Panc1 (cell line): ENCODE measurements at places on chromosomes 6 and 20.
A peak's percentile ranks its signal among the peaks of the same experiment; 100 is the strongest.

- DNase-seq: no peak
These were observed 62.1 kb upstream of the PHACTR1 start for GRCh38 chr6:12654514-12654913.

DNA sequence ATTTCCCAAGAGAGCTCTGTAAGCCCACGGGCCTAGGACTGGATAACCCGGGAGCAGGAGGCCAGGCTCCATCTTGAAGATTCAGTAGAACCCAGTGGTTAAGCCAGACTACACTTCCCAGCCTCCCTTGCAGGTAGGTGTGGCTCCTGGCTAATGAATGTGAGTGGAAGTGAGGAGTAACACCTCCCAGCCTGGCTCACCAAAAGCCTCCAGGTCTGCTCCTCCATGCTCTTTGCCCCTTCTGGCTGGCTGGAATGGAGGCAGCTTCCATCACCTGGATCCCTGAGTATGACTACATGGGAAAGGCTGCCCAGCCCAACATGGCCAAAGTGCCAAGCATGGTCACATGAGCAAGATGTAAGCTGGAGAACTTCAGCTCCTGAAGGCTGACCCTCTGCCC, 9.7 kb downstream of the LRRN4 start:
- no peak for DNase-seq

GRCh38 chr20:54661880-54662465, 186.6 kb downstream of the DOK5 start:
- no peak for DNase-seq

- no peak for DNase-seq
These were observed 85.5 kb upstream of the ZNF217 start for GRCh38 chr20:53678990-53679596.

- no peak for DNase-seq
These were observed 154.0 kb downstream of the KIF16B start for GRCh38 chr20:16419138-16419715.

DNA sequence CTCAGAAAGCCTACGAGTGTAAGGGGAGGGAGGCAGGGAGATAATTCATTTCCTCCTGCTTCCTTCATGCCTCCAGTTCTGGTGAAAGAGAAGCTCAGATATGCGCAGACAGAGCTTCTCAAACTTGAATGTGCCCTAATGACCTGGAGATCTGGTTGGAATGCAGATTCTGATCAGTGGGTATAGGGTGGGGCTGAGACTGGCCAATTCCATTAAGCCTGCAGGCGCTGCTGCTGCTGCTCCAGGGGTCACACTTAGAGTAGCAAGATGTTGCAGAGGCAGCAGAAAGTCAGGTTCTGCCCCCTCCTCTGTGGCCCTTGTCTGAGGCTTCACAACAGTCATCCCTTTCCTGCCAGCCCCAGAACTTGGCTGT, 161.0 kb downstream of the DHX35 start:
- DNase-seq: no peak

GRCh38 chr6:106731144-106731842, 101.9 kb downstream of the QRSL1 start:
- no peak for DNase-seq

- no peak for DNase-seq
These were observed 42.2 kb upstream of the UST start for GRCh38 chr6:148704400-148705246.

- DNase-seq: no peak
These were observed 34.7 kb downstream of the MTRES1 start for GRCh38 chr6:107062691-107063090.

DNA sequence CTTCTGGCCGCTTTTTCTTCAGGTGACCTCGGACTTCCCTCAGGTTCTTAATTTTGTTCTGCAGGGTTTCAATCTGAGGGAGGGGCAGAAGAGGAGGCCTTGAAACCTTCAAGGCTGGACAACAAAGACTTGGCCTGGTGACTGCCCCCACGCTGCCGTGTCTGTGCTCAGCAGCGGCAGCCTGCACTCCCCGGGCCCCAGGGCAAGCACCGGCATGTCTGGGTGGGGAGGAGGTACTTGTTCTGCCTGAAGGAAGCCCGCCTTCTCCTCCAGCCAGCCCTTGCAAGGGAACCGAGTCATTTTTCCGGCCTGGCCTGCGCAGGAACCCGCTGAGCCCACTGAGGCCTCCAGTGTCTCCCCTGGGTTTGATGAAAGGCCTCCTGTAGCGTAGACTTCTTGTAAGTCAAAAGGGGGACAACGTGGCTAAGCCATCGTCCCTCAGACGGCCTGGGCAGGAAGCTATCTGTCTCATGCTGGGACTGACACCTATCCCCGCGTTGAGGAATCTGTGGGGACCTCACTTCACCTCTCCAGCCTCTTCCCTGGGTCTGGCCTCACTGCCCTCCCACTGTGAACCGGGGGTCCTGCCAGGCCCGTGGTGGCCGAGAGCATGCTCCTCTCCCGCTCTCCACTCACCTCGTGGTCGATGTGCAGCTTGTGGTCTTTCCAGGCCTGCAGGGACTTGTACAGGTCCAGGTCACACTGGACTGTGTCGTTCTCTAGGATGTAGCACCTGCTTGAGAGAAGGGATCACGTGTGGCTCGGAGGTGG, 119.9 kb downstream of the SULF2 start:
- no peak for DNase-seq

DNA sequence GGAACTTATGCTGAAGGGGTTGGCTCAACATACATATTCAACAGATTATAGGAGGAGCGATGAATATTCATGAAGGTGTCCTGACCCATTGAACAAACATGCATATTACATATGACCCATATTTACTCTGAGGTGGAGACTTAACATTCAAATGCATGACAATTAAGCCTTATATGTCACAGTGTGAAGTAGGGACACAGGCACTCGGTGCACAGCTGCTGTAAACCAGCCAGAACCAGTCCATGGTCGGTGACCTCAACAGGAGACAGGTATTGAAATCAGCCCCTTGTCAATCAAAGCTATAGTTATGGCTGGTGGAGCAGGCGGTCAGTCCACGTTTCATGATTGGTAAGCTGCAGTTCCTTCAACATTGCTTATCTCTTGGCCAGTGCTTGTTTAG, 347.3 kb downstream of the THBS2 start:
- no peak for DNase-seq

DNA sequence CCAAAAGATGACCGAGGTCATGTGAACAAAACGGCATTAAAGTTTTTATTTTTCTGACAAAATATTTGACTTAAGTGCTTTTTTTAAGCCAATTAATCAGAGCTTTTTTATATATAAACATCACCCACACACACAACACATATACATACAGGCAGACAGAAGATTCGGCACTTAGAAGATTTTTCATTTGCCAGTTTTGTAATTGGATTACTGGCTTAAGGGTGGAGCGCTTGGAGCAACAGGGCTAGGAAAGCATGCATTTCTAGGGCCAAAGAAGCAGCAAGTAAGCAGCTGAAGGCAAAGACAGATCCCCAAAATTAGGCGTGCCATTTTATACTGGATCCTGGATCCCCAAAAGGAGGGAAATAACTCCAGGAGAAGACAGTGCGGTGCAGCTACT, 30.3 kb downstream of the SAMD5 start:
- DNase-seq: no peak

GRCh38 chr20:12824328-12825225, 184.2 kb upstream of the SPTLC3 start:
- no peak for DNase-seq

DNA sequence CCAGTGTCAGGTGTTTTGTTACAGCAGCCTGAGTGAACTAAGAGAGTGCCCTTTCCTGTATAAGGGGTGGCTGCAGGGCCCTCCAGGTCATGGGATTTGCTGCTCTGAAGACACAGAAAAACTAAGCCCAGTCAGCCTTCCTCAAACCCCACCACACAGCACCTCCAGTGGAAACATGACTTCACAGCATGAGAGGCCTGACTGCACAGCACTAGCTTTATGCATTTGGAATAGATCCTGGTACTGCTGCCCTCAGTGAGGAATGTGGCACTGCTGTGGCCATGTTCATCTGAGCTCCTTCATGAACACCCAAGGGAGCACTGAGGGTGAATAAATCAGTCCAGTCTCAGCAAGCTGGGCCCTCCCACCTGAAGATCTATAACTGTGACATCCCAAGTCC, 296.1 kb upstream of the FOXQ1 start:
- no peak for DNase-seq

DNA sequence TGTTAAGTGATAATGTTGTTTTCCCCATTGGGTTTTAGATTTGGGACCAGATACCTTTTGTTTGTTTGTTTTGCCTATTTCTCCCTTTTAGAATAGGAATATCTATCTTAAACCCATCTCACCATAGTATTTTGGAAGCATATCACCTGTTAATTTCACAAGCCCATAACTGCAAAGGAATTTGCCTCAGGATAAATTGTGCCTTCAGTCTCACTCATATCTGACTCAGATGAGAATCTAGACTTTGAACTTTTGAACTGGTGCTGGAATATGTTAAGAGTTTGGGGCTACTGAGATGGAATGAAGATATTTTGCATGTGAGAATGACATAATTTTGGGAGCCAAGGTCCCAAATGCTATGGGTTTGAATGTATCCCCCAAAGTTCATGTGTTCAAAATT, 607.4 kb downstream of the HACE1 start:
- no peak for DNase-seq

DNA sequence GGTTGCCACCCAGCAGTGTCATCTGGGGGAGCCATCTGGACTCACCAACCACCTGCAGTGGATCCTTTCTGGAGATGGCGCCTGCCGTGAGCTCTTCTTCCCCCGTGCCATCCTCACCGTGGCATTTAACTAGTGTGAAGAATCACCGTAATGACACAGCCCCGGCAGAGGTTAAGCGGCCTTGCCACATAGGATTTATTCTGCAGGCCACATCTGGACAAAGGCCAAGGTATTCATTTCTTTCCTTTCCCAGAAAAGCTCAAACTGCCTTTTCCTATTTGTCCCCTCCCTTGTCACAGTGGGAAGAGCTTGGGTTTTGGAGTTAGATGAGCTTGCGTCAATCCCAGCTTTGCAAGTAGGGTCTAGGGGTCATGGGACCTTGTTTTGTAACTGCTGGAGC, 88.4 kb downstream of the PXDC1 start:
- no peak for DNase-seq

GRCh38 chr6:158057213-158057987, 75.7 kb downstream of the SYNJ2 start:
- peak; percentile 84 for DNase-seq

GRCh38 chr6:32843331-32843978, 392 bp downstream of the PSMB8 start:
- DNase-seq: no peak

DNA sequence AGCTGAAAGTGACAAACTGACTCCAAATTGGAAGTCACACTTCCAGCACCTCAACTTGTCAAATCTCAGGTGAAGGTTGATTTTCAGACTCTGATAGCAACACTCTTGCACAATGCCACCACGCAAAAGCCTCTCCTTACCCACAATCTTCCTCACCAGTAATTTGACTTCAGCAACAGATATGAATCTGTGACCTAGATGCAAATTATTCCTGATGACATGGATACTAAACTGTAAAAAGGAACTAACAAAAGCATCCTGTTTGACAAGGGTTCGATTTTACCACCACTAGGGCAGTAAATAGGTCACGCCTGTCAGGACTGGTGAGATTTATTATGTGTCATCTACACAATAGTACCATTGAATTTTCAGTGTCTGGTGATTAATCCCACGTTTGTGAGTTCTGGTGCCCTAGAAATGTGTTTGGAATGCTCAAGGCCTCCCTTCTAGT, 134.4 kb upstream of the COL21A1 start:
- DNase-seq: no peak

DNA sequence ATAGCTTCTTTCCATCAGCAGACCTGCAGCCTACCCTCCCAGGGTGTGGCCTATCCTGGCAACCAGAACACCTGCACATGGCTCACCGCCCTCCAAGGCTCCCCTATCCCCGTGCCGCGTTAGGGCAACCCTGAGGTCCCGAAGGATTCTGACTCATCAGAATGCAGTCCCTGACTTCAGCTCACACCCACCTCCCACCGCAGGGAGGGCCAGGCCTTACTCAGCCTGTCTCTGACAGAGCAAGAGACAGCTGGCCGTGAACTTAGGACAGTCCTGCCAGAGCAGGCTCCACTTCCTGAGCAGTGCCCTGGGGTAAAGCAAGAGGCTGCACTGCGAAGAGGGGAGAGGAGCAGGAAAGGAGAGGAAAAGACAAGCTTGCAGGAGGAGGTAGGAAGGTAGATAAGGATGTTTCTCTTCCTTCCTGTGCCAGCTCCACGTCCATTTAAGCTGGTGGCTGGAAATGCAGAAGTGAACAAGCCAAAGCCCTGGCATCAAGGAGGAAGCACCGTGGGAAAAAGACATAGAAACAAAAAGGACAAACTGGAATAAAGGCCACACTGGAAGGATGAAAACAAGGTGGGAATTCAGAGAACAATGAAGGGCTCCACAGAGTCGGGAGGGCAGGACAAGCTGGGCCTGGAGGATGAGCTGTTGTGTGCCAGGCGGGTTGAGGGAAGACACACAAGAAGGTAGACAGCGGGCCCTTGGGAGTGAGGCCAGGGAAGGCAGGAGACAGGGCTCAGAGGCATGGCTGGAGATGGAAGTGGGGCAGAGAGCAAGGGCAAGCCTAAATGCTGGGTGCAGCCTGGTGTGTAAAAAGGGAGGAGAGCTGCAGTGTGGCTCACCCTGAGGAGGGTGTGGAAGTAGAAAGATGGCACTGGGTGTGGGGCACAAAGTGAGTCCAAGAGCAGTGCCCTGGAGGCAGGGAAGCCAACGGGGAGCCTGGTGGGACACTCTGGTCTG, 102.7 kb downstream of the SLC23A2 start:
- no peak for DNase-seq

GRCh38 chr6:116268589-116269293, 11.0 kb downstream of the TSPYL1 start:
- DNase-seq: peak; percentile 67

DNA sequence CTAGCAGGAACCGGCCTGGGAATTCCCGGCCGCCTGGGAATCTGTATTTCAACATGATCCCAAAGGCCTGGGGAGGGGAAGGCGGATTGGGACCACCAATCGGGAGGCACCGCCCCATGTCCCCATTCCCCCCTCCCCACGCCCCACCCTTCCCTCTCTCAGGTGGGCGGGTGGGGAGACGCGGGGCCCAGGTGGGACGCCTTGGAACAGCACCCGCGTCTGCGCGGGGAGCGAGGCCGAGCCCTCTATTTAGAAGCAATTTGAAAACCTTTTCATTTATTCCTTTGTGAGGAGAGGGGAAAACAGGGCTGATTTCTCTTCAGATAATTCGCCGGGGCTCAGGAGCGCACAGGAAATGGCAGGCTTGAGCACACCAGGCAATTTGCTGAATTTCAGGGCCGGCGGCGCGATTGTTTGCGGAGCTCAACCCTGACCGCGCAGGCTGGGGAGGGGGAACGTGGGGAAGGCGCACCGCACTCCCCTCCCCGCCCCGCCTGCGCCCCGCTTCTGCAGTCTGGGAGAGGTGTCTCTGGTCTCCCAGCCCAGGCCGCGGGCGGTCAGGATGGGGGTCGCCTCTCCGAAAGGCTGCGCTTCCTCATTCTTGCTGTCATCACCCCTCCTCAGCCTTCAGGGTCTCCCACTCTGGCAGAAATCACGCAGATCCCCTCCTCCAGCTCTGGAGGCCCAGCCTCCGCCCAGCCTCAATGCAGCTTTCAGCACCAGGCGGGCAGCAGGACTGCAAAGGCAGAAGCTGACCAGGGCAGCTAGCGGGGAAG, 170.0 kb downstream of the GRM4 start:
- no peak for DNase-seq
